ENCODE measurements at places on chromosomes 2 and 18.
A peak's percentile ranks its signal among the peaks of the same experiment; 100 is the strongest.

DNA sequence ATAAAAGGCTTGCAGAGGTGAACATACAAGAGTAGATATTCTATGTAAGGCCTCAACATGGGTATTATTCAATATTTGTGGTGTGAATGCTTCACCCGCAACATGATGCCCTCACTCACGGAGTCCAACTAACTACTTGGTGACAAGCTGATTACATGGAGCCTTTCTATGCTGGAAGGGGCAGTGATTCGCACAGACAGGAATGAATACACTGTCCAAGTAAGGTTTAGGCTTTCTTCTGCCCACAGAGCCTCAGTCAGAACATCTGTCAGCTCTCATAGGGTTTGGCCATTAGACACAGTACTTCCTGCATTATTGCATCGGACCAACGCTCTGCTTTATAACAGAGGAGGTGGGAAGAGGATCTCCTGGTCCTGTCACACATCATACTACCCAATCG is 80.3 kb upstream of the SLC35G4 start:
- peak; percentile 80 for DNase-seq

- no peak for DNase-seq
Observed at GRCh38 chr2:41377837-41378236, 670.0 kb upstream of the PKDCC start.

- DNase-seq, result no peak
Observed at GRCh38 chr2:142827170-142827569, 50.3 kb upstream of the KYNU start.

- DNase-seq, result peak; percentile 62
Observed at GRCh38 chr18:46324087-46324955, 220.1 kb downstream of the HAUS1 start.

DNA sequence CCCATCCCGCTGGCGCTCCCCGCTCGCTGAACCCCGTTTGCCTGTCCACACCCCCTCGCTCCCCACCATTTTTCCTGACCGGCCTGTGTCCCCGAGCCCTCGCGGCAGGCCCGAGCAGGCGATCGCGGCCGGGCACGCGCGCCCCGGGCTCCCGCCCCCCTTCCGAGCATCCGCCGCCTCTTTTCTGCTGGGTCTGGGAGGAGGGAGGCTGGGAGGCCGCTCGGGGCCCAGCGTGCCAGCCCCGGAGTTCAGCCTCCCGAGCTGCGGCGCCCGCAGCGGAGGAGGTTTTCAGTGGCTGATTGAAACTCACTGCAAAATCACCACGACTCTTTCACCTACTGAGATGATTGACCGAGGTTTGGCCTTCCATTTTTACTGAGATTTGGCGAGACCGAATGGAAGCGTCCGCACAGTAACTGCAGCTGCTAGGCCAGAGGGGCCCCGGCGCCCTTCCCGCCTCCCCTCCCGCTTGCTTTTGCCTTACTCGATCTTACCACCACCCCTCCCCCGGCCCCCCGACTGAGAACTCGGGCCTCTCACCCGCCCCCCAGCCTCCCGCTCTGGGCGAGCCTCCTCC is 4.8 kb downstream of the SOX11 start:
- peak; percentile 76 for DNase-seq

GRCh38 chr2:215328066-215328465 is 16.2 kb downstream of the ATIC start:
- no peak for DNase-seq

DNA sequence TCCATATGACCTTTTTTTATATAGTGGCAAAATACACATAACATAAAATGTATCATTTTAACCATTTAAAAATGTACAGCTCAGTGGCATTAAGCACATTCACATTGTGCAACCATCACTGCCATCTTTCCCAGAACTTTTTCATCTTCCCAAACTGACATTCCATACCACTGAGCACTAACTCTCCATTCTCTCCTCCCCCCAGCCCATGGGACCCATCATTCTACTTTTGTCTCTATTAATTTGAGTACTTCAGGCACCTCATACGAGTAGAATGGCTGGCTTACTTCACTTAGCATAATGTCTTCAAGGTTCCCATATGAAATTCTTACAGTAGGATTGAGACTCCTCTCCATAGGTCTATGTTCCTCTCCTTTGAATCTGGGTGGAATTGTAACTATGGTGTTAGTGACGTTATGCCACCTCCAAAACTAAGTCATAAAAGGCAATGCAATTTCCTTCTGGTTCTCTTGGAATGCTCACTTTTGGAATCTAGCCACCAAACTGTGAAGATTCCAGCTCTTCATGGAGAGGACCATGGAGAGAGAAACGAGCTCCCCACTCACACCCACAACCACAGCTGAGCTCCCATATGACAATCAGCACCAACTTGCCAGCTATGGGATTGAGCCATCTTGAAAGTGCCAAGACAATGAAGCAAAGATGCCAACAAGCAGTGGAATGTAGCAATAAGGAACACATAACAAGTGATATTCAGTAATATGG is 9.8 kb upstream of the DNAJC27 start:
- peak; percentile 59 for DNase-seq

- no peak for DNase-seq
Observed at GRCh38 chr2:200861617-200862155, 2.8 kb downstream of the CLK1 start.

DNA sequence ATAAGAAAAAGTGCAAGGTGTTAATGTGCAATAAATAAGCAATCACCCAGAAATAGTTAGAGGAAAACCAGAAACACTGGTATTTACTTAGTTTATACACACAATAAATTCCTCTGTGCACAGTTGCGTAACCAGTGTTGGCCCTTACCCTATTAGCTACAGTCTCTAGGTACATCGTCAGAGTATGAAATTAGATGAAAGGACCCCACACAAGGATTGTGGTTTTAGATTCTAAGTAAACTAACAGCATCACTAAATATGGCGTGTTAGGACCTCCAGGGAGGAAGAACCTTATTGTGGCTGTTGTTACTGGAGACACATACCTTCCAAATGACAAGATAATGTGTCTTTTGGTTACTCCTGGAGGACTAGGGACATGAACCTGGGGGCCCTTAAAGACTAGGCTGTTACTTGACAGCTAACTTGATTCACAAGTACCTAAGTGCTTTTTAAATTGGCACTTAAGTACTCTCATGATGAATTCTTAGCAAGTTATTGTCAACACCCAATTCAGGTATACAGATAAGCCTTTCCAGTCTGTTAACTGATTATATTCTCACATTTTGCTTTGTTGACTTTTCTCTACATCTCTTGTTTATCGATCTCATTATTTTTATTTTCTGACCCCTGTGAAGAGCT is 115.3 kb downstream of the FEZ2 start:
- peak; percentile 85 for DNase-seq

DNA sequence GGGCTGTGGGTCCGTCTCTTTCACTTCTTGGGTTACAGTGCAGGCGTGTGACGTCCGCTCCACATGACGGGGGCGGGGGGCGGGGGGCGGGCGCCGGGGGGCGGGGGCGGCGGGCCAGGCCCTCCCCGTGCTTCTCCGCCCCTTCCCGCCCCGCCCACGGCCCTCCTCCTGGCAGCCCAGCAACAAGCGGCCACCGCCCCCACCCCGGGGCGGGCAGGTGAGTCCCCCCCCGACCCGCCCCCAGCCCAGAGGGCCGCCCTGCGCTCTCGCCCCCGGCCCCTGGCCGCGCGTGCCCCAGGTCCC is 3.6 kb downstream of the ZNF516 start:
- peak; percentile 56 for DNase-seq

DNA sequence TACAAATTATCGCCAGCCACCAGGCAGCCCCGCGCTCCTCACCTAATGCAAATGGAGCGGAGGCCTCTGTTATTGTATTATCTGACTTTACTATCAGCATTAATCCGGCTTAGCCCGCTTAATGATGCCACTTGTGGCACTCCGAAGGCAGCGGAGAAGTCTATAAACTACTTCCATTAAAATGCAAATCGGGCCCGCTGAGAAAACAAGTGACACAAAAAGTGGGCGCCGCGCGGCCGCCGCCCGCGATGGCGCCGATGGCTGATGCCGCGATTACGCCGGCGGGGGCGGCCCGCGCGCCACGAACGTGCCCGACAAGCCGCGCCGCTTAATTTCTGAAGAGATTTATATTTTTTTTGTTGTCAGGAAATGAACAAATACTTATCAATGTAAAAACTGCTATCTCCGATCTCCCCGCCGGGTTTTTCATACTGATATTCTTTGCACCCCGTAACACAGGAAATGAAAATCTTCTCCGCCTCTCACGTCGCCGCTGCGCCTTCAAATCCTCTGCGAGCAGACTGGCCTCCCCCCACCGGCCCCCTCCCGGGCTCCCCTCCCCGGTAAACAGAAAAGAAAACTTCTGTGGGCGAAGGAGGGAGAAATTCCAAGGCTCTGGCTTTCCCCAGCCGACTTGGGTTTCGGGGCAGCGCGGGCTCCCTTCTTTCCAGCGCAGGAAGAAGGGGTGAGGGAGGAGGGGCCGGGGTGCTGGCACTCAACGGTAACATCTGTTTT is 221.8 kb downstream of the INSIG2 start:
- DNase-seq, result peak; percentile 66

DNA sequence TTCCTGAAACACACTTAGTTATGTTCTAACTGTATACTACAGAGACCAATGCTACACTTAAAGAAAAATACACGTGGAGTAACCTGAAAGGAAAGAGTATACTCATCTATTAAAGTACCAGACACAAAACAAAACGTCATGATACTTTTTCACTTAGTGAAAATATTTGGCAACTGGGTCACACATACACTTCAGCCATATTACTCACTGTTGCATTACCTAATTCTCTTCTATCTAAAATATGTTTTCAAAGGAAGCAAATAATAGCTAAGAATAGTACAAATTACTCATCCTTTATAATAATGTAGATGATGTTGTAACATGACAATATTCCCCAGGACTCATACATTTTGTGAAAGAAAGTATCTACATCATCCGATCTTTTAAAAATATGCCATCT is 76.5 kb upstream of the EPB41L3 start:
- DNase-seq, result peak; percentile 66

Data from fibroblast of skin of back (primary cell).